Activated naive CD8-positive, alpha-beta T cell treated with anti-CD3 and anti-CD28 coated beads for 36 hours (primary cell): ENCODE measurements at places on chromosomes 5 and 9. TPM values are rescaled to one million over a fixed set of nuclear protein-coding genes. Genes with fewer than 3 reads are reported as not detected.

GBGT1 gene
- 2.9 TPM for total RNA-seq

- peak; percentile 57 for DNase-seq
Measured at GRCh38 chr5:135834639-135835529, at the start of gene SLC25A48. TSS of gene SLC25A48 (plus strand) at chr5:135834663. CDS start at chr5:135834848, 185 bp downstream.

KLHL3 gene
- total RNA-seq: 9.2 TPM

GRCh38 chr5:153896701-153897100 lies 142.0 kb downstream of the FAM114A2 start:
- no peak for DNase-seq

GRCh38 chr9:119026120-119026519 lies 343.1 kb downstream of the BRINP1 start:
- no peak for DNase-seq

DNA sequence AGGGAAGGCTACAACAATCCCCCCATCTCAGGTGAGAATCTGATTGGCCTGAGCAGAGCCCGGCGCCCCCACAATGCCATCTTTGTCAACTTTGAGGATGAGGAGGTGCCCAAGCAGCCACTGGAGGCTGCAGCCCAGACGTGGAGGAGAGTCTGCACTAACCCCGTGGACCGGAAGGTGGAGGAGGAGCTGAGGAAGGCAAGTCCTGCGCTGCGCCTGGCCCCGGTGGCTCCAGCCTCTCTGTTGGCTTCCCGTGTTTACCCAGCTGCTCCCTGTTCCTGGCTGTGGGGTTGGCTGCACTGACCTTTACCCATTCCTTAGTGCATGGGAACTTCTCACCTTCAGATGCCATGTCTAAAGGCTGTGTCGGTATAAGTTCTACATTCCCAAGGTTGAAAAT lies 11.0 kb upstream of the CEL start:
- no peak for DNase-seq

CKMT2 gene
- total RNA-seq: not detected

NME5 gene
- total RNA-seq: not detected

- no peak for DNase-seq
Measured at GRCh38 chr9:108161503-108161902, 671.9 kb upstream of the KLF4 start.

DNA sequence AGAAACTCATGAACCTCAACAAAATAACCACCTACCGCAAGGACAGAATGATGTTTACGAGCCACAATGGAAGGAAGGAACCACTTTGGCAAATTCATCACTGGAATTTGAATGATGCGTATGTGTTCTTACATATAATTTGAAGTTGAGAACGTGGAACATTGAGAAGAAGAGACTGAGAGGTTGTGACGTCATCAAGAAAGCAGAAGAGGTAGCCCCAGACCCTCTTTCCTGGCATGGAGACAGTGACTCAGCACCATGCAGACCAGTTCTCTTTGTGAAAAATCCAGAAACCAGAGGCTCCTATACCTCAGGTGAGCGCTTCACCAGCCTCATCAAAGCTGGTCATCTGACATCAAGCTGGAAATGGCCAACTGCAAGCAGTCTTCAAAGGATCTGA lies 124.5 kb downstream of the PDZD2 start:
- DNase-seq: no peak

GRCh38 chr5:142861011-142861410 lies 90.8 kb downstream of the ARHGAP26 start:
- no peak for DNase-seq

DNA sequence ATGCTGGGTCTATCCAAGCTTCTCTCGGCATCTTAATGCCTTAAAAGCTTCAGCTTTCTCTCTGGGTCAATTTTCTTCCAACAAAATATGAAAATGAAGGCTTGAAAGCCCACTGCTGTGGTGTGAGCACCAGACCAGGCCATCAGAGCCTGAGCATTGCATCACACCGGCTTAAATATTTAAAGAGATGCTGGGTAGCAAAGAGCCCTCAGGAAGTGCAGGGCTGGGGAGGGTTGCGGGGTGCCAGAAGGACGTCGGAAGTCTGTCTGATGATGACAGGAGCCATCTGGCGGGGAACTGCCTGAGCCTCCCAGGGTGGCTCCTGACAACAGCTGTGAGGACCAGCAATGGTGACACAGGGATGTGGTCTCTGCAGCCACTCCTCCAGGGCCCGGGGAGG lies 185.5 kb downstream of the OLFM1 start:
- DNase-seq: no peak

CENPK gene
- 76.6 TPM for total RNA-seq

GRCh38 chr9:130023144-130023787 lies 19.7 kb downstream of the FNBP1 start:
- no peak for DNase-seq

- DNase-seq: no peak
Measured at GRCh38 chr5:1315018-1315708, 20.3 kb upstream of the TERT start.

DNA sequence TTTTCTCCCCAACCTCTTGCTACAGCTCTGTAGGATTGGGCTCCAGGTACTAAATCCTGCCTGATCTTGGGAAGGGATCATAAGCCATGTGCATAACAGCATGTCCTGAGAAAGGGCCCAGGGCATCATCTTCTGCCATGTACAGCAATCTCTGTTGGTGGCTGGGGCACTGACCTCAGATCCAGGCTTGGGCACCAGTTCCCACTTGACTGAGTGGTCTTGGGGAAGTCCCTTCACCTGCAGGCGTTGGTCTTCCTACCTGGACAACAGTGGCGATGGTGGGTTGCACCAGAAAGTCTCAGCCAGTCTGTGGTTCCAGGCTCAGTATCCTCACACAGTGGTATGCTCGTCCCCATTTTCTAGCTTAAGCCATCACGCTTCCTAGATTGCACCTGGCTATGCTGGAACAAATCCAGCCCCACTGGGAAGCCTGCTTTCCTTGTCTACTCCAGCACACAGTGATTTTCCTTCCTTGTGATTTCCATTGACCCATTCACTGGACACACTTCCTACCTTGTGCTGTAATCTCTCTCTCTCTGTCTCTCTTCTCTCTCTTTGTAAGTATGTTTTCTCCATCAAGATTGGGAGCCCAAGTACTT lies 121.7 kb upstream of the PITX1 start:
- no peak for DNase-seq

IL13 gene
- 0.72 TPM for total RNA-seq

DNA sequence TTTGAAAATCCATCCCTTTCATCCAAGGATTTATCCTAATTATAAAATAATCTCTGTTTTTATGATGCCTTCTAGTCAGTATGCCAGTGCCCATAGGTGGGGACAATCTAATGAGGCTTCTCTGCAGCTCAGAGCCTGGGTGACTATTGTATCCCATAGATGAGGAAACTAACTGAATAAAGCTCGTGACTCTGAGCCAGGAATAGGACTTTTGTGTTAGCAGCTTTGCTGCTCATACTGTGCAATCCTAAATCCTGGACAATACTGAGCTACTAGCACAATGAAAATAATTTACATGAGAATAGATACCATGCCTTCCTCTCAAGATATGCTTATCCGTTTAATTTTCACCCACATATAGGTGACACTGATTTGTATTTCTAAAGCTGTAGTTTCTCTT lies 443.0 kb downstream of the PLK2 start:
- DNase-seq: no peak

RASGEF1C gene
- total RNA-seq: not detected

- no peak for DNase-seq
Measured at GRCh38 chr5:137268646-137269045, 230.5 kb downstream of the SPOCK1 start.

GRCh38 chr5:108606185-108606584 lies 141.5 kb upstream of the FER start:
- no peak for DNase-seq

PLK2 gene
- 2.3 TPM for total RNA-seq

IFNA2 gene
- total RNA-seq: not detected

TMEM161B gene
- 22.0 TPM for total RNA-seq

- DNase-seq: no peak
Measured at GRCh38 chr5:142847898-142848790, 78.0 kb downstream of the ARHGAP26 start.

TBC1D2 gene
- 1.8 TPM for total RNA-seq

DNA sequence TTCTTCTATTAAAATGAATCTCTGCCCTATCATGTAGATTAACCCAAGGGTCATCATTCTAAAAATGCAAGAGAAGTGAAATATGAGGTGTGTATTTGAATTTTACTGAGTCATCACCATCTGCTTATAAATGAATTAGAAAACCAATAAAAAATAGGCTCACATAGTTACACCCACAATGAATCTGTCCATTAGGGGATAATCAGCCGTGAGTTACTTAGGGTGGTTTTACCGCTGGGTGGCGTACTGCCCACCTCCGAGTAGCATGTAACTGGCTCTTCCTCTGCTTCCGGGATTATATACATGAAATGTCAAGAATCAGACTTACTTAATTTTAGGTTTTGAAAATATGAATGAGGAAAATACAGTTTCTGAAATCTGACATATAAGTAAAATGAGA lies 332.9 kb upstream of the CCNG1 start:
- no peak for DNase-seq

DNA sequence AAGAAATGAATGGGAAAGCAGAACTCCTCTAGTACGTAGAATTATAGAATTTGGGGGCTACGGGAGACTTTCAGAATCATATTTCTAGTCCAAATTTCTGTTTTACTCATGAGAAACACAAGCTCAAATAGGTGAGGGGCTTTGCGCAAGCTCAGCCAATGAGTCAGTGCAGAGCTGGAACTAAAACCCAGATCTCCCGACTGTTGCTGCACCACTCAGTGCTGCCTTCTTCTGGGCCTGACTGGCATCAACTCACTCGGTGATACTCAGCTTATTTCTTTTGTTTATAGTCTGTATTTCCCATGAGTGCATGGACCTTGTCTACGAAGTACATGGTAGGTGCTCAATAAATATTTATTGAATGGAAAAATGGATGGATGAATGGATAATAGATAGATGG lies 280.2 kb downstream of the CDK5RAP2 start:
- no peak for DNase-seq
